ENCODE measurements at places on chromosomes 1 and 21. TPM values are rescaled to one million over a fixed set of nuclear protein-coding genes. Genes with fewer than 3 reads are reported as not detected.

The SPATA21 gene
- polyA plus RNA-seq, result not detected

The SFN gene
- polyA plus RNA-seq, result not detected

The PLPPR4 gene
- polyA plus RNA-seq, result 17.6 TPM

The OLFML3 gene
- polyA plus RNA-seq, result 72.6 TPM

The RPL22 gene
- polyA plus RNA-seq, result 76.9 TPM

The TMPRSS15 gene
- polyA plus RNA-seq, result not detected

The SMIM1 gene
- 1.0 TPM for polyA plus RNA-seq
